Dermis microvascular lymphatic vessel endothelial cell (primary cell): ENCODE measurements at places on chromosomes 2 and 18.

DNA sequence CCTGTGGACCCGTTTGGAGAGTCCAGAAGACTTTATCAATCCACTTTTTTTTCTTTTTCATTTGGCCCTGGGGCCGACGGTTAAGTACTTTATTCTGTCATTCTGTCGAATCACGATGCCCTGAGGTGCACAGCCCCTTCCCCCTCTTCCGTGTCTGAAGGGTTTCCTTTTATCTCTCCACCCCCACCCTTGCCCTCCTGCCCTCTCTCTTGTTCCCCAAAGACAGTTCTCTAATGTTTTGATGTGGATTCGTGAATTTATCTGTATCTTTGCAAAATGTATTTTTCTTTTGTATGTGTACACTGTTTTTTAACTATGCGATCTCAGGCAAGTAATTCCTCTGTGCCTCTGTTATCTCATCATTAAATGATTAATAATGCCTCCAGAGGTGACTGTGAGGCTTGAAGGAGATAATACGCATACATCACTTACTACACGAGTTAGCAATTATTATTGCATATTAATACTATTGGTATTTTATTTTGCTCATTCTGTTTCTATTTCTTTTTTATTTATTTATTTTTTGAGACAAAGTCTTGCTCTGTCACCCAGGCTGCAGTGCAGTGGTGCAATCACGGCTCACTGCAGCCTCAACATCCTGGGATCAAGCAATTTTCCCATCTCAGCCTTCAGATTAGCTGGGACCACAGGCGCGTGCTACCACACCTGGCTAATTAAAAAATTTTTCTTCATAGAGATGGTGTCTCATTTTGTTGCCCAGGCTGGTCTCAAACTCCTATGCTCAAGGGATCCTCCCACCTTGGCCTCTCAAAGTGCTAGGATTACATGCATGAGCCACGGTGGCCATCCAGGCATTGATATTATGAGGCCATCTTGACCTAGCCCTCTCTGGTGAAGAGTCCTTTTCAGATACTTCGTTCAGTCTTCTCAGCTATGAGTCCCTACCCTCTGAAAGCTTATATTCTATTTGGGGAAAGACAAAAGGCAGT lies 1.4 kb upstream of the CASP8 start:
- DNase-seq: no peak

GRCh38 chr2:181627545-181627944 lies 29.4 kb downstream of the CERKL start:
- no peak for DNase-seq

DNA sequence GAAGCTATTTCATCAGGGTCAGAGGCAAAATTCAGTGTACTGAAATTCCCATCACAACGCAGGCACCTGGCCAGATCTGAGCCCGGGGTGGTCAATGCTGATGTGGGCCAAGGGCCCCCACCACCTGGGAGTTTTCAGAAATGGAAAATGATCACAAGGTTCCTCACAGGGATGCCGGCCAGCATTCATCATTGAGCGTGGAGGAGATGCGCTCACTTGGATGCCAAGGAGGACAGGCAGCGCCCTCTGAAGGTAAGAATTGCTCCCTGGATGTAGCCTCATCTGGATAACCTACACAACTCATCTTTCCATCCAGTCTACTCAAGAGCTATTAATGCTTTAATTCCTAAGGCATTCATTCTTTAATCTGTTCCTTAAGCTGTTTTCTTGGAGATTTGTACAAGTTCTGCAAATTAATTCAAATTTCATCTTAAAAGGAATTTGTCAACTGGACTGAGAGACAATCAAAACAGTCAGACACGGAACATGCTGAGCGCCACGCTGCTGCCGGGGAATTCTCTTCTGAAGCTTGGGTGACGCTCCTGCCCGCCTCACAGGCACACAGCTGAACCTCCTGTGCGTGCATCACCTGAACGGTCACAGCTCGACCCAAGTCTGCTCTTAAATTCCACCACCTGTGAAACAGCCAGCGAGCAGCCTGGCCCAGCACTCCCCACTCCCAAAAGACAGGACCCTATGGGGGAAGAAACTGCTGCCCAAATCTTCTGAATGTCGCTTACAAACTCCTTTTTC lies 206.7 kb downstream of the HDAC4 start:
- no peak for DNase-seq

- DNase-seq: no peak
Observed at GRCh38 chr2:58466804-58467203, 225.7 kb upstream of the FANCL start.

DNA sequence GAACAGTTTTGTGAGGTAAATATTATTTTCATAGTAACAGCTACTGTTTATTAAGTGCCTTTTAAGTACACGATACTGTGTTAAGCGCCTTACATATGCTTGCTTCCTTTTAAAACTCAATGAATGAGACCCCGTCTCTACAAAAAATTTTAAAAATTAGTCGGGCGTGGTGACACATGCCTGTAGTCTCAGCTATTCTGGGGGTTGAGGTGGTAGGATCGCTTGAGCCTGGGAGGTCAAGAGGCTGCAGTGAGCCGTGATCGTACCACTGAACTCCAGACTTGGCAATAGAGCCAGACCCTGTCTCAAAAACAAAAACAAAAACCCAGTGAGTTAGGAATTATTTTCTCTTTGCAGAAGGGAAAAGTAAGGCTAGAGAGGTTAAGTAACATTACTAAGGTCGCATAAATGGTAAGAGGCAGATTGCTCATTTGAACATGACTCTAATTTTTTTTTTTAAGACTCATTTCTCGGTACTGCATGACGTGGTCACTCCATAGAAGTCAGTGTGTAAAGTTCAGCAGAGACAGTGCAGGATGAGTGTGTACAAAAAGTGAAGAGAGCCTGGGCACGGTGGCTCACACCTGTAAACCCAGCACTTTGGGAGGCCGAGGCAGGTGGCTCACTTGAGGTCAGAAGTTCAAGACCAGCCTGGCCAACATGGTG lies 1.1 kb downstream of the METAP1D start:
- no peak for DNase-seq

DNA sequence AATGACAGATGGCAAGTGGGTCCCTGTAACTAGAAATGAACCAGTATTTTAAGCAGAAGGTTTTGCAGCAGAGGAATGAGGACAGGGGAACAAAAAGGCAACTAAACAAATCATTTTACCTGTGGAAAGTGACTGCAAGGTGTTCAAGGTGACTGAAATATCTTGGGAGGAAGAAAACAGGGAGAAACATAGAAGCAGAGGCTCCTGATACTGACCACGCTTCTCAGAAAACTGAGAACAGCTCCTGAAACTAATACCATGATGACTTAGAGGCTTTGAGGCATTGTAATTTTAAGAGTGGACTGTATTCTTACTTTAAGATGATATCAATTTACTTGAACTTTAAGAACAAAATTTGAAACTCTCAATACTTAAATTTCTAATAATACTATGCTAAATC lies at the start of gene DYTN:
Gene DYTN (minus strand): TSS at position 101 of the 400 bp plus-strand sequence. CDS start 117 bp downstream, outside the sequence.
- no peak for DNase-seq

GRCh38 chr2:103875531-103875930 lies 978.4 kb upstream of the POU3F3 start:
- DNase-seq: no peak

DNA sequence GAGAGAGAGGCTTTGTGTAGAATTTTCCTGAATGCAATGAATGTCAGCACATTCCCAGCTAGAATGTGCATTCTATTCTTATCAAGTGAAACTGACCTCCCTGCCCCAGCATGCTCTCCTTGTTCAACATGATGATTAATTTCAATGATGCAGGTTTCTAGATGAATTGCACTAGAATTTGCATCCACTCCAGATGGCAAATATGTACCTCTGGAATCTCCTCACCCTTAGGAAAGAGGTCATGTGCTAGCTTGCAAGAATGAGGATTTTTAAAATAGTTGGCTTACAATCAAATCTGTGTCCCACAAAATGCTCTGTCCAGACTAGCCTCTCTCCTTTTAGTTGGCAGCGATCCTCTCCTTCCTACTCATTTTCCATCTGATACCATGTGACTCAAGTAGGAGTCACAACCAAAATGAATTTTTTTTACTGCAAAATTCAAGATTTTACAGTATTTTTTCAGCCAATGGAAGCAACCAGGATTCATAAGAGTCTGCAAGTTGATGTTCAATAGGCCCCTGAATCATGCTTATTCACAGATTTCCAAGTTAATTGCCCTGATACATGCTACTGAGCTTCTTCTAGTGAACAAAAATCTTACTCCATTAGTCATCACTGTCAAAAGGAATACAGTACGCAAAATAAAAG lies 21.0 kb upstream of the STAT4 start:
- no peak for DNase-seq

DNA sequence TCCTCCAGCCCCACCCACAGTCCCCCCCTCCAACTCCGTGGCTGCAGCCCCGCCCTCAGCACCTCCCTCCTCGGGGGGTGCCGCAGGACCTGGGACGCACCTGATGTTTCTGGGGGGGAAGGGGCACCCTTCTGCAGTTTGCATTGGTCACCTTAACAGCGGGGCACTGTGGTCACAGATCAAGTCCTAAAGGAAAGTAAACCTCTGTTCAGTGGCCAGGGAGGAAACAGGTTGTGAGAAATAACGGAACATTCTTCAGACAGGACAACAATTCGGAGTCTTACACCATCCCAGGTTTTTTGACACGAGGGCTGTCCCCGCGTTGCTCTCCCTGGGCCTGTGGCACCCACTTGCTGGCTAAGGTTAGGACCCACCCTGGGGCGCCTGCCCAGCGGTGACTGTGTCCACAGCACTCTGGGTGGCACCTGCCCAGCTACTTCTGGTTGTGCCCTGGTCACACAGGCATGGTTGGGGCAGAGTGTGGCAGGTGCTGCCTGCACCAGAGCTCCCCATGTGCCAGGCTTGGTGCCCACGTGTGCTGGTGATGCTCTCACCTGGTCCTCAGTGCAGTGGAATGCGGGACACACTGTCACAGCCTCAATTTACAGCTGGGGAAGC lies 93.5 kb upstream of the OTOS start:
- DNase-seq: no peak

- no peak for DNase-seq
Observed at GRCh38 chr2:88024509-88024908, 8.2 kb upstream of the RNU2-63P start.

DNA sequence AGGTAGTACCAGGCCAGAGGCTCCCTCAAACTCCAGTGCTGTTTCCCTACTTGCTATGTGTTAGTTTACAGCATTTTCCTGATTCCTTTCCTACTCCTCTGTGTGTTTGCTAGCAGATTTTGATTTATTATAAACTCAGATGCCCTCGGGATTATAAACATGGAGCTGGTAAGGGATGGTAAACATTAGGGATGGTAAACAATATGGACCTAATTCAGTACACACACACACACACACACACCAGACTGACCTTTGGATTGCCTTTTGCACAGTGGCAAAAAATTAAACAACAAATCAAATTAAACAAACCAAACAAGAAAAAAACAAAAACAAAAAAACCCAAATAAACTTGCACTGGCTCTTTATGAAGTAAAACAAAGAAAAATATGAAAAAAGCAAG lies 55.4 kb upstream of the ACVR1 start:
- DNase-seq: no peak

DNA sequence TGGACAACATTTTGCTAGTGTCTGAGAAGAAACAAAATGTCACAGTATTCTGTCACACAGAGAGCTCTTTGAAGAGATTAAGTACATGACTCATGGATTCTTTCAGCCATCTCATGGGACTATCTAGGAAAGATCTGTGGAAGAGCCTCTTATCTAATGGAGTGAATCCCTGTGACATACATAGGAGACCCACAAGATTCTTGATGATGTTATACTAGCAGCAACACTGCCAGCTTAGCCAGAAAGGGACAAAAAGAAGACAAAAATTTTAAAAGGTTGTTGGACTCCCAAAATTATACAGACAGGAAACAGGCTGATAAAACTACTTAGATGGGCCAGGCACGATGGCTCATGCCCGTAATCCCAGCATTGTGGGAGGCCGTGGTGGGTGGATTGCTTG lies 143.3 kb upstream of the MGAT5 start:
- no peak for DNase-seq

DNA sequence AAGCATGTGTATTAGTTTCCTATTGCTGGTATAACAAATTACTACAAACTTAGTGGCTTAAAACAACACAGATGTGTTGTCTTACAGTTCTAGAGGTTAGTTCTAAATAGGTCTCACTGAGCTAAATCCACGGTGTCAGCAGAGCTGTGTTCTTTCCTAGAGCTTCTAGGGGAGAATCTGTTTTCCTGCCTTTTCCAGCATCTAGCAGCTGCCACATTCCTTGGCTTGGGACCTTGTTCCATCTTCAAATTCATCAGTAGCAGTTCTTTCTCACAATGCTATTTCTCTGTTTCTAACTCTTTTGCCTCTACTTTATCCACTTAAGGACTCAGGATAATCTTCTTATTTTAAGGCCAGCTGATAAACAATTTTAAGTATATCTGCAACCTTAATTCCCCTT lies 32.2 kb upstream of the CREB1 start:
- DNase-seq: no peak

- DNase-seq: no peak
Observed at GRCh38 chr18:65568866-65569265, 181.9 kb upstream of the CDH7 start.

DNA sequence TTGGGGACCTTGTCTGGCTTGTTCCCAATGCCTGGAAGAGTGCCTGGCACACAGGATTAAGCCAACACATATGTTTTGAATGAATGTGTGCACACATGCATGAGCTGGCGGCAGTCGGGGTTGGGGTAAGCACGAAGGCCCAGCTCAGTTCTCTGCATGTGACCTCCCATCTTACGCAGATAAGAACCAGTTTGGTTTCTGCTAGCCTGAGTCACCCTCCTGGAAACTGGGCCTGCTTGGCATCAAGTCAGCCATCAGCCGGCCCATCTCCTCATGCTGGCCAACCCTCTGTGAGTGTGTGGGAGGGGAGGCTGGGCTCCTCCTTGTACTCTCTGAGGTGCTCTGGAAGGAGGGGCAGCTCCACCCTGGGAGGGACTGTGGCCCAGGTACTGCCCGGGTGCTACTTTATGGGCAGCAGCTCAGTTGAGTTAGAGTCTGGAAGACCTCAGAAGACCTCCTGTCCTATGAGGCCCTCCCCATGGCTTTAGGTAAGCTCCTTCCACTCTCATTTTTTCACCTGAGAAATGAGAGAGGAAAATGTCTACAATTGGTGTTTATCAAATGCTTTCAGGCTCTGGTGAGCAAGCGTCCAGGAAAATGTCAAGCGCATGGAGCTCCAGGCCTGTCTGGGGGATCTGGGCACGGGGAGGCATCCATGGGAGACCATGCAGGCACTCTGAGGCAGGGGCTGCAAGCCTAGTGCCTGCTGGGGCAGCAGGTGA lies 9.7 kb upstream of the IL1RN start:
- DNase-seq: no peak

- no peak for DNase-seq
Observed at GRCh38 chr2:1777156-1777555, 32.8 kb upstream of the PXDN start.

GRCh38 chr2:184769686-184770085 lies 171.4 kb downstream of the ZNF804A start:
- no peak for DNase-seq

GRCh38 chr2:241461693-241462677 lies 46.4 kb downstream of the STK25 start:
- no peak for DNase-seq

GRCh38 chr2:167592441-167592840 lies 655.0 kb downstream of the STK39 start:
- DNase-seq: no peak
